ENCODE measurements at places on chromosomes 11 and 22.

- DNase-seq = no peak
These were observed 537.0 kb downstream of the NTM start for GRCh38 chr11:131907371-131907770.

DNA sequence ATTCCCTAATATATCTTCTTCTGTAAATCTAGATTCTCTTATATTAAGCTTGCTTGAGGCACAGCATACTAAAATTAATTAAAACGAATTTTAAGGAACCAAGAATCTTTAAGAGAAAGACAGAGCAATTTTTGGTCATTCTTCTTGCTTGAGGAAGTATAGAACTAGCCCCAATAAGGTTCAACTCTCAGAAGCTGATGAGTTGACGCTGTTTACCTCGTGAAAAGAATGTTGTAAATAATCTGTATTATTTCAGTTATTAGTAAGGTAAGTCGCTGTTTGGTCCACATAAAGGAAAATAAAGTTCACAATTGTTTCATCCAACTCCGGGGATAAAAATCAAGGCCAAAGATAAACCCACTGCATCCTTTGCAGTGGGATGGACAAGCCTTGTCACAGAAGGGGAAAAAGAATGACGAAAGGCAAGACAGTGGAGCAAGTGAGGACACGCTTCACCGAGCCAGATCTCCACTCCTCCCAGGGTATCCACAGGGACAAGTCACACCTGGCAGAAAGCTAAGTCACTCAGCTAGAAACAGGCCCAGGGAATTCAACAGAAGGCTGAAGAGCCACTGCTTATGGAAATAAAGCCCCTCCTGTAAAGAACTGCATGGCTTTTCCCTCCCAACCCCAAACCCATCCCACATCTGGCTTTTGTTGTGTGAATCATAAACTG lies 752 bp downstream of the POU2AF1 start:
- no peak for DNase-seq

GRCh38 chr11:104043142-104043541 lies 6.7 kb downstream of the DDI1 start:
- no peak for DNase-seq

DNA sequence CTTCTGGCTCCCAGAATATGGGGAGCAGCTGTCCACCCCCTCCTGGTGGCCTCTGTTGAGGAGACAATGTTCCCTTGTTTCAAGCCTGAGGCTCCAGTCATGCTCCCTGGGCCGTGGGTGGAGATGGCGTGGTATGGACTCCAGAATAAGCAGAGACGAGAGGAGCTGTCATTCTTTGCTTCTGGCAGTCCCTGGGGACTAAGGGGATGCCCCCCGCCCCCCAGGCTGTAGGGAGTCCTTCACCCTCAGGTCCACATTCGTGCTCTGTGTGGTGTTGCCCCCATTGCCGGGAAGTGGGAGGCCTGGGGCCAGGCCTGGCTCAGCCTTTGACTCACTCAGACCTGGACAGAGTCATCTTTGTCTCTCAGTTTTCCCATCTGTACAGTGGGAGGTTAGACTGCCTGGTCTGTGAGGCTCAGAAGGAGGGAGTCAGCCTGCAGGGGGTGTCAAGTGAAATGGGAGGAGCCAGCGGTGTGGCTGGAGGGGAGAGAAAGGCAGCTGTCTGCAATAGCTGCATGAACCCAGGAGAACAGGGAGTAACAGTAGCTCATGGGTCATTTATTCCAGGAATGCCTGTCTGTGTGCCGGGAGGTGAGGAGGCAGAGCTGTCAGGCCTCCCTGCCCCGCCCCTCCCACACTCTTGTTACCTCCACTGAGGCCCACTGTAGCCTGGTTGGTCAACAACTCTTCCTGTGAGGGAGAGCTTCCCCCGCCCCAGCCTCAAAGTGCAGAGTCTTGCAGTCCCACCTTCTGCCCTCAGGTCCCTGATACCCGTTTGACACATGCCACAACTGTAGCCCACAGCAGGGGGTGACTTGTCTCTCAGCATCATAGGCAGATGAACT lies 6.3 kb downstream of the ARHGEF17 start:
- no peak for DNase-seq

DNA sequence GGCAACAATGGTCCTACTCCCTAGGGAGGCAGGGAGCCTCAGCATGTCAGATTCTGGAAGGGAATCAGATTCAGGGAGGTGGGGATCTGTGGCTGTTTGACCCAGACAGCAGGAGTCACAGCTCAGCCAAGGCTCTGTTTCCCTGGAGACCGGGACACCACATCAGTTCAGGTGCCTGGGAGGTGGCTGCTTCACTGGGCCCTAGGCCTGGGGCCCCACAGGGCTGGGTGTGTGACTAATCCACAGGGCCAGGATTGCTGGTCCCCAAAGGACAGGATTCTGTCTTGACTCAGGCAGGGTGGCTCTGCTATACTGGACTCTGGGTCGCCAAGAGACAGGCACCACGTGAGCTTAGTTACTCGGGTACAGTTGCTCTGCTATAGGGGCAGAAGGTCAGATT lies 3.5 kb upstream of the OR5AN1 start:
- no peak for DNase-seq

DNA sequence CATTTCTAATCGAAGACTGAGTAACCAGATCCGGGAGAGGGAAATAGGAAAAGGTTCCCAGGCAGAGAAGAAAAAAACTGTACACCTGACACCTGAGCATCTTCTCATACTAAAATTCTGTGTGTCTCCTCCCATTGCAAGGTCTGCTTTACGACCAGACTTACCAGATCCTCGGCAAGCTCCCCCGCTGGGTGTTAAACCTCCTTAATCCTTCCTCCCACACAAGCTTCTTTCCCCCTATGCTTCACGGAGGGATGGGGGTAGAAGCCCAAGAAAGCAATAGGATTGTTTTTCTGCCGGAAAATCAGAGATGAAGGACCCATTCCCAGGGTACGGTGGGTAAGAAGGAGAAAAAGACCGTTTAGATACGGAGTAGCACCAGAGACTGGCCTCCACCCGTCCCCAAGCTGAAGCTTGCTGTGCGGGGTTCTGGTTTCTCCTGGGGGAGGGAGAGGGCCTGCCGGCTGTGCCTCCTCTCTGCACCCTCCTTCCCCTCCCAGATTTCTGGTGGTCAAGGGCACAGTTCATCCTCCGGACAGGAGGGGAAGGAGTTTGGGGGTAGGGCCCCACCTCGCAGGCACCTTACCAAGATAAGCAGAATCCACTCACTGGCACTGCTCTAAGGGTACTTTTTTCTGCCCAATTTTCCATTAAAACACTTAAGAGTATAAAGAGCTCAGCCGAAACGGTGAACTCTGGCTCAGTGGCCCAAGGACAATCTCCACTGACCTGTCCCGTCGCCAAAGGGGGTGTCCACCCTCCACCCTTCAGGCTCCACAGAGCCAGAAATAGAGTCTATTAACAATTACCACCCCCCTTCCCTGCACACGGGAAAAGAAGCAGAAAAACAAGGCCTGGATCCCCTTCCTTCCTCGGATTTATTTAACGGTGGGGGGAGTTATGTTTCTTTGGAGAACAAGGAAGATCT lies 1.2 kb downstream of the TOB2 start:
- no peak for DNase-seq

DNA sequence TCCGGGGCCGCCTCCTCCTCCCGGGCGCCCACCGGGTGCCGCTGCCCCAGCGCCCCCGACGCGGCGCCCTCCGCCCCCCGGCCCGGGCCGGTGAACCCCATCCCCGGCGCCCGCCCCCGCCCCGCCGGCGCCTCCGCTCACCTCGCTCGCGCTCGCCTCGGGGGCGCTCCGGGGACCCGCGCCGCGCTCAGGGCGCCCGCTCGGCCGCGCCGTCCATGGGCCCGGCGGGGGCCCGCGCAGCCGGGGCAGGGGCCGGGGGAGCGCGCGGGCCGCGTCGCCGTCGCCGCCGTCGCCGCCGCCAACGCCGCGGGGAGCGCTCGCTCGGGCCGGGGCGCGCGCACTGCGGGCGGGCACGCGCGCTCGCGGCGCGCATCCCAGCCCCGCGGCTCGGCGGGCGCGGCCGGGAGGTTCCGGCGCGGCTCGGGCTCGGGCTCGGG lies 293 bp downstream of the DUSP8 start:
- DNase-seq = no peak

GRCh38 chr22:46262449-46263215 lies 511 bp downstream of the PKDREJ start:
- DNase-seq = no peak

DNA sequence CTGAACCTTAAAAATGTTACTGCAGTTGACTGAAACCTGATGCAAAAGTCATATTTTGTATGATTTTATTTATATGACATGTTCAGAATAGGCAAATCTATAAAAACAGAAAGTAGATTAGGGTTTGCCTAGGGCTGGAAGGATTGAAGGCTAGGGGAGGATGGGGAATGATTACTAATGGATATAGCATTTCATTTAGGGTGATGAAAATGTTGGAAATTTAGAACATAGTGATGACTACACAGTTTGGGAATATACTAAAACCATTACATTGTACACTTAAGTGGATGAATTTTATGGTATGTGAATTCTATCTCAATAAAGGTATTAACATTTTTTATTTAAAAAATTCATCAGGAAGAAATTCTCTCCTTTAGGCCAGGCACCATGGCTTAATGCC lies 22.9 kb upstream of the PAFAH1B2 start:
- DNase-seq = no peak

DNA sequence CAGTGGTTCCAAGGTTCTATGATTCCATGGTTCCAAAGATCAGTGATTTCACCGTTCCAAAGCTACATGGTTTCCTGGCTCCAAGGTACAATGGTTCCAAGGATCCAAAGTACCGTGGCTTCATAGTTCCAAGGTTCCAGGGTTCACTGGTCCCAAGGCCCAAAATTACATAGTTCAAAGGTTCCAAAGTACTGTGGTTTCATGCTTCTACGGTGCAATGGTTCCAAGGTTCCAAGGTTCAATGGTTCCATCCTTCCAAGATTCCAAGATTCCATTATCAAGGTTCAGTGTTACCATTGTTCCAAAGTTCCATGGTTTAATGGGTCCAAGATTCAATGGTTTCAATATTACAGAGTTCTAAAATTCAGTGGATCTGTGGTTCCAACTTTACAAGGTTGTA lies 43.0 kb upstream of the SEPTIN5 start:
- no peak for DNase-seq

DNA sequence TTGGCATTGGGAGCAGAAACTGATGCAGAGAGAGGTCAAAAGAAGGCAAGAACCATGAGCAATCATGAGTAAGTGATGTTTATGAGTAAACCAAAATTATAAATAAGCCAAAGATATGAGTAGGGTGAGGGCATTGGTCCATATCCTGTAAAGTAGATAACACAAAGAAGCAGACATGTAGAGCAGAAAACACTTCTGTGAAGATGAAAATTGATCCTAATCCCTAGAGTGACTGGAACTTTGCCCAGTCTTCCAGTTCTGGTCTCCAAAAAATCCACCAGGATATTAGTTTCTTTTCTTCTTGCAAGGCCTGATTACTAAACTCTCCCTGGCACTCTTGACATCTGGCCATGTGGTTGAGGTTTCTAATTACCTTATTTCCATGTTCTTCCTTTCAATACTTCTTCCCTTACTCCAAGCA lies 13.7 kb upstream of the DRD2 start:
- DNase-seq = no peak

DNA sequence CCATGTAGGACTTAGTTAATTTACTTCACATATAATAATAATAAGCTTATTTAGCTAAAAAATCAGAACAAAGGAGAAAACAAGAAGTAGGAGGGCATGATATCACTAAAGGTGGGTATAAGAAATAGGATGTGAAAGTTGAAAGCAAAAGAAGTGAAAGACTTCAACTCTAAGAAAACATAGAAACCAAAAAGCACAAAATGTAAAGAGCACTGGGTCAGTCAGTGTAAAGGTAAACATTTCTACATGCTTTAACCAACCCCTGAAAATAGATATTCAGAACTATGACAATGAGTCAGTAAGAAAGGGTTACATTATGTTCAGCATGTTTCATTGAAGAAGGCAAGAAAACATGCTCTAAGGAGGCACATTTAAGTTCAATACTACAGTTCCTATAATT lies 298.8 kb downstream of the SWAP70 start:
- no peak for DNase-seq

- DNase-seq = no peak
These were observed 7.8 kb upstream of the DDI1 start for GRCh38 chr11:104028476-104029263.

- DNase-seq = no peak
These were observed 66.9 kb downstream of the GAB2 start for GRCh38 chr11:78350646-78351165.

GRCh38 chr22:25669253-25670069 lies 72.5 kb upstream of the MYO18B start:
- no peak for DNase-seq

DNA sequence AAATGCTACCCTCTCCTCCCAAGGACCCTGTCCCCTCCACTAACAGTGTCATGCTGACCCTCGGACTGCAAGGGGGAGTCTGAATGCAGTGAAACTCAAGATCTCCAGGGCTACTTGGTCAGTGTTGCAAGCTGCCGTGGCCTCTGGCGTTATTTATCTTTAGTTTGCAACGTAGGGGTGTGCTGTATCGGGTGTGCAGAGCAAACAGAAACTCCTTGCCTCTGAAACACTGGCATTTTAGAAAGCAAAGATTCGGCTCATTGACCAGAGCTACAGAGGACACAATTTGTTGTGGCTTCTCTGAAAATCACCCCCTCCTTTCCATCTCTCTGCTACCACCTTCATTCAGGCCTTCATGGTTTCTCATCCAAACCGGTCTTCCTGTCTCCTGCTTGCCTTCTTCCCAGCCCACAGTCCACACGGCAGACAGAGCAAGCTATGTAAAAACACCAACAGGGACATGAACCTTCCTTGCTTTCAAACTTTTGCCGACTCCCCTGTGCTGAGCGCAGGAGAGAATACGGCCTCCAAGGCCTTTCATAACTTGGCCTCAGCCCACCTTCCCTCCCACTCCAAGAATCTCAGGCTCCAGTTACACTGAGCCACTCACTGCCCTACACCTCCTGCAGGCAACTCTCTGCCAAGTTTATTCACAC lies 14.9 kb downstream of the FZD4 start:
- DNase-seq = no peak

GRCh38 chr11:20156280-20156875 lies 3.9 kb downstream of the DBX1 start:
- no peak for DNase-seq

DNA sequence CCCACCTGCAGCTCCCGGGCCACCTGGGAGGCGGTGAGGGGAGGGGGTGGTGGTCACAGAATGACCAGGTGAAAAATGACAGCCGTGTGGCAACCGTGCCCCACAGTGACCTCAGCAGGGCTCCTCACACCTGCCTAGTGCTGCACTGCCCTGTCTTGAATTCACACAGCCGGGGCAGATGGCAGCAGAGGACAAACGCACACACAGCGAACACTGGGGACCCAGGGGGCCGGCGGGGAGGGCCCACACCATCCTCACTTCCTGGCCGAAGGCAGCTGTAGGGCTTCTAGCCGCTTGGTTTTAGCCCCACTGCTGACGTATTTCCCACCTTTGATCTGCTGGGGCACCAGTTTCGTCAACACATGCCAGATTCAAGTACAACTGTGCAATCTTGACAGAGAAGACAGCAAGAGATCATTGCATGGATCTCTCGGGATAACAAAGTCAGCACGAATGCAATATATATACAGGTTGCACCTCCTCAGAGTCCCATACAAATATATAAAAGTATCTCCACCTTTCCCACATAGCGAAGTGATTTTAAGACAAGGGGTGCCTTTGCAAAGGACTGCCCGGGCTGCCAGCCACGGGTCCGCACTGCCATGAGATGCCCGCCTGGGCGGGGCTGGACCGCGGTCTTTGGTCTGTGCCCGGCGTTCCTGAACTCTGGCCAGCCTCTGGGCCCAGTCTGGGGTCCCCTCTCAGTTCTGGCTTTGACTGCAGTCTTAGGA lies 26.9 kb downstream of the TRMU start:
- no peak for DNase-seq

GRCh38 chr11:73521621-73522020 lies 76.3 kb downstream of the FAM168A start:
- no peak for DNase-seq

GRCh38 chr11:134069426-134070341 lies 812 bp downstream of the JAM3 start:
- DNase-seq = no peak

Measured in keratinocyte (primary cell).